ENCODE measurements at places on chromosomes 6 and 20. TPM values are rescaled to one million over a fixed set of nuclear protein-coding genes. Genes with fewer than 3 reads are reported as not detected.

ENPP3 gene
- total RNA-seq: 5.7 TPM

DNA sequence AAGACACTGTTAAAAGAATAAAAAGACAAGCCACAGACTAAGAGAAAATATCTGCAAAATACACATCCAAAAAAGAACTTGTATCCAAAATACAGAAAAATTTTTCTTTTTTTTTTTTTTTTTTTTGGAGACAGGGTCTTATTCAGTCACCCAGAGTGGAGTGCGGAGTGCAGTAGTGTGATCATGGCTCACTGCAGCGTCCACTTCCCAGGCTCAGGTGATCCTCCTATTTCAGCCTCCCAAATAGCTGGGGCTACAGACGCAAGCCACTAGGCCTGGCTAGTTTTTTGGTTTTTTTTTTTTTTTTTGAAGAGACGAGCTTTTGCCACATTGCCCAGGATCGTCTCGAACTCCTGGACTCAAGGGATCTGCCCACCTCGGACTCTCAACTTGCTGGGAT, 3.1 kb downstream of the ZUP1 start:
- DNase-seq: no peak
- H3K4me3 ChIP-seq: peak overlapping the region; percentile 59
- peaks cover 34% of the 10 kb centered on the region for H3K36me3 ChIP-seq
- no peak overlapping the region for H3K27ac ChIP-seq
- H3K27me3 ChIP-seq: no peaks in the 10 kb centered on the region
- H3K4me1 ChIP-seq: peaks cover 60% of the 10 kb centered on the region

OR2H2 gene
- not detected for total RNA-seq

DNA sequence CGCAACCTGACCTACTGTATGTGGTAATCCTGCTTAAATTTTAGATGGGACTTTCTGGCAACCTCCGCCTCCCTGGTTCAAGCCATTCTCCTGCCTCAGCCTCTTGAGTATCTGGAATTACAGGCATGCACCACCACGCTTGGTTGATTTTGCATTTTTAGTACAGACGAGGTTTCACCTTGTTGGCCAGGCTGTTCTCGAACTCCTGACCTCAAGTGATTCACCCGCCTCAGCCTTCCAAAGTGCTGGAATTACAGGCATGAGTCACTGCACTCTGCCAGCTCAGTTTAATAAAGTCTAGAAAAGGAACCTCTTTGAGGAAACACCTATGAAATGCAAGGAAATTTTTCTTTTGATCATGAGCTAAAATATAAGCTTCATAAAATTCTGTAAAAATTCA, 9.0 kb upstream of the PLCB4 start:
- H3K4me1 ChIP-seq: no peaks in the 10 kb centered on the region
- H3K36me3 ChIP-seq: no peaks in the 10 kb centered on the region
- DNase-seq: no peak

DNA sequence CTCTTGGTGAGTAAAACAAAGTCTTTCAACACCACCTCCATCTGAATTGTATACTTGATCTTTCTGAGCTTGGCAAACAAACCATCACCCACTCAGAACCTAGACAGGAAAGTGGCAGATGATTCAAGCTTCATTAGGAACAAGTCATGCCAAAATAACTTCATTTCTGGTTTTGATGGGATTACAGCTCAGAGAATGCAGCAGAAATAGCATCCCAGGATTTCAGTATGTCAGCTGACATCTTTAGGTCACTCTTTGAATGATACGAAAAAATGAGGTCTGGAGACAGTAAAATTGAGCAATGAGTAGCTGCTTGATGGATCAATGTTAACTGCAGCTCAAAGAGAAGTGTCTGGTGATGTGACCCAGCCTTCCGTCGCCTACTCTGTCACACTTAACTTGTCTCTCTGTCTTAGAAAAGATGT, 92.4 kb downstream of the GJA10 start:
- peak overlapping the region; percentile 17 for H3K4me3 ChIP-seq
- peaks cover 1% of the 10 kb centered on the region for H3K27me3 ChIP-seq
- H3K27ac ChIP-seq: peak overlapping the region; percentile 89

GRCh38 chr20:20780127-20780824, 67.8 kb upstream of the RALGAPA2 start:
- peaks cover 3% of the 10 kb centered on the region for H3K27me3 ChIP-seq
- H3K4me3 ChIP-seq: no peak overlapping the region
- no peak overlapping the region for H3K27ac ChIP-seq

- H3K4me1 ChIP-seq: no peaks in the 10 kb centered on the region
- H3K4me3 ChIP-seq: no peak overlapping the region
- H3K36me3 ChIP-seq: no peaks in the 10 kb centered on the region
Measured at GRCh38 chr20:47127546-47127945, 229.0 kb downstream of the ZMYND8 start.

RNGTT gene
- total RNA-seq: 25.3 TPM

DNA sequence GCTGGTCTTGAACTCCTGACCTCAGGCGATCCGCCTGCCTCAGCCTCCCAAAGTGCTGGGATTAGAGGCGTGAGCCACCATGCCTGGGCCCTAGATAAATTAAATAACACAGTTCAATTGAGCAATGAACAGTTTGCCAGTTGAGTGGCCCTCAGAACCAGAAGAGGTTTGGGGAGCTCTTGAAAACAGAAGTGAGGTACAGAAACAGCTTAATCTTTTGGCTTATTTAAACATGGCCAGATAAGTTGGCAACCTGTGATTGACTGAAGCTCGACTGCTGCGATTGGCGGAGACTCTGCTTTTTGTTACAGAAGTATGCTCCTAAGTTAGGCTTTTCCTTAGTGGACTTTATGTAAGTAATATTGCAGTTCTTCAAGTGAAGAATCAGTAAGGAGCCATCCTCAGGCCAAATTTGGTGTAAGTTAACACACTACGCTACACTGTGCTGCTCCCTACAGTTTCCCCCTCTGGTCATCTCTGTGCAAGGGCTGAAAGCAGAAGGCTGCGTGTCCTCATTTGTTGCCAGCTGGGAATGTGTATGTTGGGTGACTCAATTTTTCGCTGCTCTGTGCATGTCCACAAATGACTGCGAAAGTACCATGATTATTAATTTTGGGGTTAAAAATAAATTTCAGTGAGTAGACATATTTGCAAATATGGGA, 9.8 kb downstream of the XRN2 start:
- no peaks in the 10 kb centered on the region for H3K27me3 ChIP-seq
- H3K27ac ChIP-seq: no peak overlapping the region
- no peak overlapping the region for H3K4me3 ChIP-seq
- peaks cover 24% of the 10 kb centered on the region for H3K36me3 ChIP-seq
- DNase-seq: no peak
- peaks cover 65% of the 10 kb centered on the region for H3K4me1 ChIP-seq

DNA sequence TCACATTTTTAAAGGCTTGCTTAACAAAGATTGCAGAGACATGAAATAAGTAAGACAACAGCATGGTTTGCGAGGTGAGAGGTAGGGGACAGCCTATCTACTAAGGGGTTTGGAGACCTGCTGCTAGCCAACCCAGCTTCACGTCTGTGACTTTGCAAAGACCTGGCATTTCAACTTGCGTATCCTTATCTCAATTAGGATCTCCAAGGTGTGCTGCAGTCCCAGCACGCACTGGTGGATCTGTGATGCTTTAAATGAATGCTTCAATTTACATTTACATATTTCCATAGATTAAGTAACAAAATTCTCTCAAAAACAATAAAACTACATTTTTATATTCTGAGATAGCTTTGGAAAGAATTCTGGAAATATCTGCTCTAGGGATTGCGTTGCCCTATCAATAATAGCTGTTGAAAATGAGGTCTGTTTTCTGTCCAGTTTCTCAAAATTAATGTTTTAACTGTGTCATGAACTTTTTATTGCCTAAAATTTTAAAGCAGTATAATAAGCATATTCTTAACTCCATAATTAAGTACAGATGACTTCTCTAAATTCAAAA, 124.4 kb upstream of the EDN1 start:
- H3K4me3 ChIP-seq: no peak overlapping the region
- peaks cover 9% of the 10 kb centered on the region for H3K27me3 ChIP-seq
- peaks cover 30% of the 10 kb centered on the region for H3K36me3 ChIP-seq
- no peak for DNase-seq
- peaks cover 28% of the 10 kb centered on the region for H3K4me1 ChIP-seq

- no peak overlapping the region for H3K27ac ChIP-seq
- H3K4me1 ChIP-seq: peaks cover 26% of the 10 kb centered on the region
- peaks cover 10% of the 10 kb centered on the region for H3K27me3 ChIP-seq
- peaks cover 11% of the 10 kb centered on the region for H3K36me3 ChIP-seq
- no peak for DNase-seq
Measured at GRCh38 chr6:157865249-157865648, 42.2 kb downstream of the SNX9 start.

GRCh38 chr6:83511266-83511665, 1.1 kb upstream of the PRSS35 start:
- no peak overlapping the region for H3K27ac ChIP-seq
- no peak for DNase-seq
- no peak overlapping the region for H3K4me3 ChIP-seq
- peaks cover 9% of the 10 kb centered on the region for H3K4me1 ChIP-seq
- no peaks in the 10 kb centered on the region for H3K36me3 ChIP-seq

- no peak overlapping the region for H3K27ac ChIP-seq
- no peaks in the 10 kb centered on the region for H3K36me3 ChIP-seq
Measured at GRCh38 chr6:51398064-51398705, 579.5 kb downstream of the TFAP2B start.

SPATS1 gene
- total RNA-seq: not detected

GRCh38 chr6:26056583-26057350, 30.5 kb upstream of the HFE start:
- DNase-seq: no peak
- peaks cover 3% of the 10 kb centered on the region for H3K27me3 ChIP-seq
- H3K4me3 ChIP-seq: peak overlapping the region; percentile 91
- peak overlapping the region; percentile 99 for H3K27ac ChIP-seq

DNA sequence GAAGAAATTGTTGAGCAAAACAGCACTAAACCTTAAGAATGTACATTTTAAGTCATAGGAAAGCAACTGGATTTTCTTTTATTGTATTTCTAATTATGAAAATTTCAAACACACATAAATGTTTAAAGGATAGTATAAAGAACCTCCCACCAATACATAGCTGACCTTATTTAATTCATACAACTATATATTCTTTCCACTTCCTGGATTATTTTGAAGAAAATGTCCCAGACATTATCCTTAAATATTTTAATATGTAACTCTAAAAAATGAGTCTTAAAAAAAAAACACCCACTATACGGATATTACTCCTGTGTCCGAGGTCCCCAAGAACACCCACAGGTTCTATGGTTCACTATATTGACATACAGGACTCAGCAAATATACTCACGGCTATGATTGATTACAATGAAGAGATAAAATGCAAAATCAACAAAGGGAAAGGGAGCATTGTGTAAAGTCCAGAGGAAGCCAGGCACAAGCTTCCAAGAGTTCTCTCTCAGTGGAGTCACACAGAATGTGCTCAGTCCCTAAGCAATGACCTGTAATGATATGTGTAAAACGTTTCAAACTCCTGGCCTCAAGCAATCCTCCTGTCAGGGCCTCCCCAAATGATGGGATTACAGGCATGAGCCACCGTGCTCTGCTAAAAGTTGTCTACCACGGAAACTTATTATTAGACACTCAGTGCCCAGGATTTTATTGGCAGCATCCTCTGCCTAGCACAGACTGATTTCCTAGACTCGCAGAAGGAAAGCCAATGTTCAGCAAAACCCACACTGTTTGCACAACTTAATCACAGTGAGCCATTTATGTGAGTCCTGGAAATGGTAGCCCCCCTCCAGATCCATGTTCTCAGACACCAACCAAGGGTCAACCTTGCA, 23.2 kb downstream of the GLYATL3 start:
- DNase-seq: no peak
- H3K27me3 ChIP-seq: peaks cover 6% of the 10 kb centered on the region
- H3K4me1 ChIP-seq: no peaks in the 10 kb centered on the region
- no peaks in the 10 kb centered on the region for H3K36me3 ChIP-seq
- H3K27ac ChIP-seq: no peak overlapping the region

HM13 gene
- 215 TPM for total RNA-seq

- no peaks in the 10 kb centered on the region for H3K4me1 ChIP-seq
- no peaks in the 10 kb centered on the region for H3K36me3 ChIP-seq
- H3K27ac ChIP-seq: no peak overlapping the region
- no peak overlapping the region for H3K4me3 ChIP-seq
- H3K27me3 ChIP-seq: no peaks in the 10 kb centered on the region
Measured at GRCh38 chr6:153947808-153948447, 91.1 kb upstream of the OPRM1 start.

GRCh38 chr20:50332491-50332980, 141.9 kb downstream of the CEBPB start:
- H3K4me3 ChIP-seq: no peak overlapping the region
- H3K4me1 ChIP-seq: peaks cover 21% of the 10 kb centered on the region

PNLDC1 gene
- total RNA-seq: 0.78 TPM

DNA sequence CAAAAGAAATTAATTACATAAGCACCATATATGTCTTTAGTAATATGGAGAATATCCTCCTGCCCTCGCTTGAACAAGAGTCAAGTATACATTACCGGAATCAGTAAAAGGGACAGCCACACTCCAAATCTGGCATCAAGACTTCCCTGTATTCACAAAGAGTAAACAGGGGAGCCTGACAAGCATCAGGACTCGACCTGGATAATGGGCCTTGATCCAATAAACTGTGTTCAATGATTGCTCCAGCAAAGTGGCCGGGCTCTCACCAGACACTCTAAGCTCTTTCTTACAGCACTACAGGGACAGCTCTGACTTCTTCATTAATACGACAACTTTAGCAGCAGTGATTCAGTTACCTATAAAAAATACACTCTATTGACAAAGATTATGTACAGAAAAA, 307.9 kb upstream of the POU3F2 start:
- no peak overlapping the region for H3K27ac ChIP-seq
- DNase-seq: no peak
- H3K4me1 ChIP-seq: no peaks in the 10 kb centered on the region
- no peaks in the 10 kb centered on the region for H3K36me3 ChIP-seq
- no peak overlapping the region for H3K4me3 ChIP-seq

- peaks cover 8% of the 10 kb centered on the region for H3K36me3 ChIP-seq
- H3K27ac ChIP-seq: no peak overlapping the region
- no peak overlapping the region for H3K4me3 ChIP-seq
Measured at GRCh38 chr6:70479236-70479635, 65.9 kb downstream of the FAM135A start.

DNA sequence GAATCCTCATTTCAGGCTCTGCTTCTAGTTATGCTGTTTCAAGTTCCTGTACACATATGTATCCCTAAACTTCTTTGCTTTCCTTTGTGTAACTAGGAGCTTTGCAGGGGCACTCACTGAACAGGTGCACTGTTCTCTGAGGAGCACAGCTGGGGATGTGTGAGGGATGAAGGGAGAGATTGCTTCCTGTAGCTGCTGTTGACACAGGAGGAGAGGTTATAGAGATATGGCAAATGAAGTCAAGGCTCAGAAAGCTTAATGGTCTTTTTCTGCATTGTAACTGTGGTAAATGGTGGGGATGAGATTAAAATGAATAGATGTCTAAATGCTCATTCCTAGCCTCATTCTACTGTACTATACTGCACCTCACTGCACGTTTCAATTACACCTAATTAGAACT, 454.3 kb downstream of the BTBD3 start:
- no peak overlapping the region for H3K4me3 ChIP-seq
- no peak overlapping the region for H3K27ac ChIP-seq
- H3K36me3 ChIP-seq: no peaks in the 10 kb centered on the region
- no peaks in the 10 kb centered on the region for H3K27me3 ChIP-seq
- DNase-seq: no peak

GFRA4 gene
- not detected for total RNA-seq

GRCh38 chr6:64691064-64691463, 1016.0 kb downstream of the EYS start:
- H3K27ac ChIP-seq: no peak overlapping the region
- DNase-seq: no peak
- no peaks in the 10 kb centered on the region for H3K36me3 ChIP-seq
- H3K4me1 ChIP-seq: no peaks in the 10 kb centered on the region
- no peaks in the 10 kb centered on the region for H3K27me3 ChIP-seq

ARG1 gene
- total RNA-seq: not detected

GRCh38 chr6:36038120-36038876, 10.7 kb downstream of the MAPK14 start:
- H3K4me3 ChIP-seq: no peak overlapping the region
- H3K36me3 ChIP-seq: peaks cover 6% of the 10 kb centered on the region
- H3K27ac ChIP-seq: no peak overlapping the region
